ENCODE measurements at places on chromosomes 12 and 14.

- no peak for DNase-seq
These were observed 255.8 kb downstream of the TMTC2 start for GRCh38 chr12:82942521-82942920.

- DNase-seq: peak; percentile 17
These were observed 629 bp downstream of the KCNMB4 start for GRCh38 chr12:70366581-70367257.

GRCh38 chr14:51165415-51165814 lies 70.5 kb upstream of the TRIM9 start:
- DNase-seq: no peak

DNA sequence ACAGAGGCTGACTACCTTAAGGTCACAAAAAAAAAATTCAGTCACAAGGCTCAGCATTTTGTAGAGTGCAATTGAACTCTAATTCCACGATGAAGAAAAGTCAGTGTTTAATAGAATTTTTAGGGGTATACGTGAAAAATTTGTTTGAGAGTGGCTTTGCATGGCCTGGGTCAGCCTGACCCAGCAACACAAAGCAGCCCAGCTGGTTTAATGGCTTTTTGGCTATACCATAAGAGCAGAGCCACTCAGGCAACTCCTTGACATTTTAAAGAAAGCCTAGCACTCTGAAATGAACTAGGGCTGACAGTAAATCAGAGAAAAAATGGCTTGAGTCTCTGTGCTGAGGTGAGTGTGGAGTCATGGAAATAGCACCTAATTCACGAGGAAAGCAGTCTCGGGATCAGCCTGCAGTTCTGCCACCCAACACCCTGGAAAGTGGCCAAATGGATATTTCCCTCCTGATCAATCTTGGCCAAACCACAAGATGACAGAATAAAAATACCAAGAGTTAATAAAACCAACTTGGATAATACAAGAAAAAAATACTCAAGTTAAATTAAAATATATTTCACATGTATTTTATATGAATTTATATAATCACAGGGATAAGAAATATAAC lies 59.5 kb downstream of the GALNT4 start:
- DNase-seq: no peak

DNA sequence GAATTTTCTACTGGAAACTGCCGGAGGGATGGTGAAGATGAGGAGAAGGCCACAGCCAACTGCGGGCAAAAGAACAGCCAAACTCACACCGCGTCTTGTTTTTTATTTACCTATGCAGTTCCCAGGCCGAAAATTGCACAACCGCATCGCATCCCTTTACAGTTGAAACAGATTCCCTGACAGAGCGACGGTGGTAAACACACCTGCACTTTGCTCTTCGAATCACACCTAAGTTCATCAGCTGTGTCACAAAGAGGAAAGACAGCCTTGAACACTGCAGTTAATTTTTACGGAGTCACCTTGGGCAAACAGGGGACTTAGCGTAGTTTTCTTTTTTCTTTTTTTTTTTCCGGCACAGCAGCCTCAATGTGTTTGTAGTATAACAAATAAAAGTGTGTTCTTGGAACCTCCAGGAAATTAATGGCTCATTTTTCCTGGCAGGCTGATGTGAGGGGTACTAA lies 272.0 kb upstream of the DIO3 start:
- DNase-seq: no peak

GRCh38 chr14:71959055-71959454 lies 26.8 kb downstream of the RGS6 start:
- DNase-seq: no peak

- DNase-seq: peak; percentile 45
These were observed 910 bp upstream of the SRP54 start for GRCh38 chr14:34981743-34982420.

- DNase-seq: no peak
These were observed 41.6 kb downstream of the FIGNL2 start for GRCh38 chr12:51806896-51807295.

GRCh38 chr14:102949062-102949800 lies 26.8 kb downstream of the AMN start:
- peak; percentile 88 for DNase-seq

DNA sequence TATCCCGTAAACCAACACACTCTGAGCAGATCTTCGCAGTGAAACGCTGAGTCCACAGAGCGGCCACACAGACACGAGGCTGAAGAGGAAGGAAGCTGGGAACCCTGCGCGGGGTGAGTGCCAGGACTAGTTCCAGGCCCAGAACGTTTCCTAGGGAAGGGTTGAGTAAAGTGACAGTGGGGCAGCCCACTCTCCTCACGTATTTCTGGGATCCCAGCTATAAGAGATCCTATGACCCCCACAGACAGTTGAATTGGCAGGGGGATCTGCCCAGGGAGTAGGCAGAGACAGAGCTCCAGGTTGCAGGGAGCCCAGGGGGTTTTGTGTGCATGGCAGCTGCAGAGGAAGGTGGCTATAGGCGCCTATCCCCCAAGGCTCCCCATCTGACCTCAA lies 51.1 kb downstream of the GTF2A1 start:
- peak; percentile 70 for DNase-seq

GRCh38 chr12:69658203-69658602 lies 40.9 kb downstream of the BEST3 start:
- DNase-seq: no peak

GRCh38 chr14:93785423-93785822 lies 2.9 kb downstream of the PRIMA1 start:
- DNase-seq: no peak

- no peak for DNase-seq
These were observed 9.2 kb upstream of the ADCK1 start for GRCh38 chr14:77790566-77791224.

GRCh38 chr12:94676031-94676641 lies 25.8 kb upstream of the TMCC3 start:
- DNase-seq: peak; percentile 96

DNA sequence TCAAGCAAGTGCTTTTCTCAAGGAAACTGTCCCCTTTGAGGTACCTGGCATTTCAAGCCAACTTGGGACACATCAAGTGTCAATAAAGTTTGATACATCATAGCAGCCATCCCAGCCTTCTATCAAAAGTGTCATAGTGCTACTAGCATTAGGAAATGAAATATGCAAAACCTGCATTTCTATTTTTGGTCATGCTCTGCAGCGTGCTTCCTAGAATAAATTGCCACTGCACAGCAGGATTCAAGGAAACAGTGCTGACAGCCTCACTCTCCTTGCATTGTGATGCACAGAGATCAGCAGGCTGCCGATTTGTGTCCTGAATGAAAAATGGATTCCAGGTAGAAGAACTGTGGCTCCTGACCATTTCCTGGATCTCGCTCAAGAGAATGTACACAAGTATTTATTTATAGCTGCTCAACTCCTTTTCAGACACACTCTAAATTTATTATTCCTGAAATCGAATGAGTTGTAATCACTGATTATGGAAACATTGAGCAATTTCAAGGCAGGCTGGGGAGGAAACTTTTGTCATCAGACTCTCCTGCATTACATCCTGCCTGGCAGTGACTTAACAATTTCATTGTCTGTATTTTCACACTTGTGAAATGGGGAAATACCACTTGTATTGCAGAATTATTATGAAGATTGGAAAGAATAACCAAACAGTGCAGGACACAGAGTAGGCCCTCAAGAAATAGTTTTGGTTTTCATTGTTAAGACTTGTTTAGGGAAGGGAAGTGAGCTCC lies 120.9 kb downstream of the SLC38A6 start:
- DNase-seq: peak; percentile 95

DNA sequence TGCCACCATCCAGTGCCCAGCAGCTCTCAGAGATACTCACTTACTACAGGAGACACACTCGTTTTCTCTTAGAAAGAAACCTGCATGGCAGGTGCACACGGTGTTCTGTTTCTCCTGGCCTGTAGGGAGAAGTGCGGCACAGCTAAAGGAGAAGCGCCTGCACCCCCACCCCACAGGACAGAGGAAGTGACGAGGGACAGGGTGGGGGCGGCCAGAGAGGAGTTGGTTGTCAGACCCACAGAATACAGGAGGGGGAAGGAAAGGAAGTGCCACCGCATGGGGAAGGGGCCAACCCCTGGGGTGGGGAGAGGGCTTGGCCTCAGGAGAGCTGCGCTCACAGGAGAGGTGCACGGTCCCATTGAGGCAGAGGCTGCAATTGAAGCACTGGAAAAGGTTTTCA lies 8.8 kb downstream of the TNFRSF1A start:
- DNase-seq: no peak

DNA sequence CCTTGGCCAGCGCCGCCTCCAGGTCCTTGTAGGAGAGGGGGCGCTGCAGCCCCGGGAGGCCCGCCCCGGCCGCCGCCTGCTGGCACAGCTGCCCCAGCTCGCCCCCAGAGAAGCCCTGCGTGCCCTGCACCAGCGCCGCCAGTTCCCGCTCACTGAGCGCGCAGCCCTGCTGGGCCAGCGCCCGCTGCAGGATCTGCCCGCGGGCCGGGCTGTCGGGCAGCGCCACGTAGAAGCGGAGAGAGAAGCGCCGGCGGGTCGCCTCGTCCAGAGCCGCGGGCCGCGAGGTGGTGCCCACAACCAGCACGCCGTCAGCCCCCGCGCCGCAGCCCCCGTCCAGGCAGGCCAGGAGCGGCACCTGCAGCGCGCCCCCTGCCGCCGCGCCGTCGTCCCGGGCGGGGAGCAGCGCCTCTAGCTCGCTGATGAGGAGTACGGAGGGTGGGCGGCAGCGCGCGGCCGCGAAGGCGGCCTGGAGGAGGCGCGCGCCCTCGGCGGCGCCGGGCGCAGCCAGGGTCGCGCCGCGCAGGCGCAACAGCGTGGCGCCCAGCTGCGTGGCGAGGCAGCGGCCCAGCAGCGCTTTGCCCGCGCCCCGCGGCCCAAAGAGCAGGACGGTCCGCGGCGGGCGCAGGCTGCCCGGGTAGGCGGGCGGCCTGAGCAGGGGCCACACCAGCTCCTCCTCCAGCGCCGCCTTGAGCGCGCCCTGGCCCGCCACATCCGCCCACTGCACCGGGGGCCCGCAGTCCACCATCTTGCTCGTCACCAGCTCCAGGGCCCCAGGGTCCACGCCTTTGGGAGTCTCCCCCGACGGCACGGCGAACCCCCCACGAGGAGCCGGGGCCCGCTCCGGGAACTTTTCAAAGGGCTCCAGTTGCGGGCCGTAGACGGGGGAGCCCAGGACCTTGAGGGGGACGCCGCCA lies 27.7 kb downstream of the FIGNL2 start:
- DNase-seq: peak; percentile 56

- peak; percentile 84 for DNase-seq
These were observed at the start of gene CIDEB for GRCh38 chr14:24307575-24308341. TSS of gene CIDEB (minus strand) at chr14:24307977. CDS start at chr14:24307858, 119 bp downstream.

GRCh38 chr12:131509701-131510100 lies 201.2 kb upstream of the SFSWAP start:
- DNase-seq: peak; percentile 85

DNA sequence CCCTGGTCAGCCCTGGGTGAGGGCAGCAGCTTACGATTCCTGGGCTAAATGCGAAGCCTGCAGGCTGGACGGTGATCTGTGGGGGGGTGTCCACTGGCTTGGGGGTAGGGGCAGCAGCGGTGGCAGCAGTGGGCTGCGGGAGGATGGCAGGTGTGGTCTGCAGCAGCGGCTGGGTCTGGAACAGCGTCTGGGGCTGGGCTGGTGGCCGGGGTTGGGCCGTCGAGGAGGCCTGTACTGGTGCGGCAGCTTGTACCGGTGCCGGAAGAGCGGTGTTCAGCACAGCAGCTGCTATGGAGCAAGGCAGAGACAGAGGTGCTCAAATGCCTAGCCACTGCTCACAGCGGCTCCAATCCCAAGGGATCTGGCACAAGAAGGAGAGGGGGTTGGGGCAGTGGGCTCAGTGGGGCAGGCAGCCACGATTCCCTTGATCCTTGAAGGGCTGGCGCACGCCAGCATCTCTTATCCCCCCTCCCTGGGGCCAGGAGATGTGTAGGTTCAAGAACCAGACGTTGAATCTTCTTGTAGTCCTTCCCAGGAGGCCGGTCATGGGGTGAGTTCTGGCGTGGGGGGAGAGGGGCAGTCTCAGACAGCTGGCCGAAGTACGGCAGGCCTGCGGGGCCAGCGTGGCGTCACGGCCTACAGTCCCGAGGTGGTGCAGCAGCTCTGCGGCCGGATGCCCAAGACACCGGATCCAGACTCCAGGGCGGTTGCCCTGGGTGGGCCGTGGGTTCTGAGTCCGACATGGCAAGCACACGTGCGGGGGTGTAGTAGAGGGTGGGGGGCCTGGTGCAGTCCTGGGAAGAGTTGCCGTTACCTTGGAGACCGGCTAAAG lies 19.9 kb downstream of the POU6F1 start:
- no peak for DNase-seq

DNA sequence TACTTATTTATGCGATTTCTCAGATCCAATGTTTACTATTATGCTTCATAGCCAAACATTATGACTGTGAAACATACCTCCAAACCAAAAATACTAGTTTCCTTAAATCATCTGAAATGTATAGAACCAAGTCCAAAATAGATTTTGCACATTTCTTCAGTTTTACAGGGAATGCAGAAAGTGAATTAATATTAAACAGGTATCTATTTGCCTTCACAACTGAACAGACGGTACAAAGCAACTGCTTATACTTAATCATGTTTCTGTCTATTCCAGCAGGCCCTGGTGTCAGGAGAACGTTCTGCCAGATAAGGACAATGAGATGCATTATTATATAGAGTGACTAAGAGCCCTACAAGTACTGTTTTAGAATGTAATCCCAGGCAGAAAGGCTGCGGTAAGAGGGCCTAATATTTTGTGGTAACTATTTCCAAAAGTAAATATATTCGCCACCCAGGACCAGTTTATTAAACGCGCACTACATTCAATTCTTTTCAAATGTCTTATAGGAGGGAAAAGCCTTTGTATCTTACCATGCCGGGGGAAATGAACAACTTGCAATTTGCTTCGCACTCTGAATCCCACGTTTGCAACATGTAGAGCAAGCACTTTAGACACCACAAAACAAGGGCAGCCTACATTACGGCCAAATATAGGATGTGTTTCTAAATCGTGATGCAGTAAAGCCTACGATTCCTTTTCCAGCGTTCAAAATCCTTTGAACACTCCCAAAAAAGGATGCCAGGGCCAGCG lies 1.5 kb downstream of the CORO1C start:
- DNase-seq: no peak

DNA sequence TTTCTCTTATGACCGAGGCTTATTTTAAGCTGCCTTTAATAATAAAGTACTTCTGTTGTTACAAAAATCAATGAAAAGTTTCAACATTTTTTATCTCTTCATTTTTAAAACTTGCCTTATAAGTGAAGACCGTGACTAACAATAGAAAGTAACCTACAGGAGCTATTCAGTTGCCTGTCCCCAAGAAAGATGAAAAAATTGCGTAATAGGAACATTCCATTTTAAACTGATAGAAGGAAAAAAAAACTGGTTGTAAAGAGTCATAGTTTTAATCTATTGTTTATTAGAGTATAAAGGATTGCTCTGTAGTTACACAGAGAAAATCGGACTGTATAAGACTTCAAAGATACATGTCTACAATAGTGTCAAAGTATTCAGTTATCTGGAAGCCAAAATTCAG lies 83.3 kb downstream of the DAAM1 start:
- no peak for DNase-seq

DNA sequence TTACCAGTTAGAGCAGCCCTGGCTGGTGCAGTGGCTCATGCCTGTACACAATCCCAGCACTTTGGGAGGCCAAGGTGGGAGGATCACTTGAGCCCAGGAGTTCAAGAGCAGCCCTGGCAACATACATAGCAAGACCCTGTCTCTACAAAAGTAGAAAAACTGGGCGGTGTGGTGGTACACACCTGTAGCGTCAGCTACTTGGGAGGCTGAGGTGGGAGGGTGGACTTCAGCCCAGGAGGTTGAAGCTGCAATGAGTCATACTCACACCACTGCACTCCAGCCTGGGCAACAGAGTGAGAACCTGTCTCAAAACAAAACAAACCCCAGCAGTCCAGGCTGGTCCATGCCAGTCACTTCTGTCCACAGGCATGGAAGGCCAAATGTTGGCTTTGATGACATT lies 7.4 kb downstream of the COX14 start:
- DNase-seq: no peak

- DNase-seq: no peak
These were observed 252.4 kb upstream of the SYT1 start for GRCh38 chr12:78612190-78612589.
